ENCODE measurements at places on chromosomes 7 and 10.

- DNase-seq, result no peak
Observed at GRCh38 chr10:119755446-119755845, 29.6 kb downstream of the INPP5F start.

DNA sequence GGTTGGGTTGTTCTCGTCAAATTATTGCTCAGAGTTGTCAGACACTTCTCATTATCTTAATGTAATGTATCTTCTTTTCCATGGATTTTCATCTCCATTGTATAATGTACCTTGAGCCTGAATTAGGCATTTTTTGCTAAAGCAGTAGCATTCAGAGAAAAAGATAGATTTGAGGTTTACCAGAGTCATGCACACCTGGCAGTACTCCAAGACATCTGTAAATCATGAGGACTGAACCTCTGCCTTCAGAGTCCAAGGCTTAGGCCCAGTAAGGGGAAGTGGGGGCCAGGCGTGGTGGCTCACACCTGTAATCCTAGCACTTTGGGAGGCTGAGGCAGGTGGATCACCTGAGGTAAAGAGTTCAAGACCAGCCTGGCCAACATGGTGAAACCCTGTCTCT is 624.3 kb upstream of the MBL2 start:
- DNase-seq, result no peak

- DNase-seq, result no peak
Observed at GRCh38 chr10:132754071-132754470, 31.9 kb downstream of the NKX6-2 start.

- DNase-seq, result no peak
Observed at GRCh38 chr10:51876979-51877378, 177.6 kb upstream of the CSTF2T start.

- no peak for DNase-seq
Observed at GRCh38 chr10:88848499-88848898, 3.1 kb downstream of the ANKRD22 start.

DNA sequence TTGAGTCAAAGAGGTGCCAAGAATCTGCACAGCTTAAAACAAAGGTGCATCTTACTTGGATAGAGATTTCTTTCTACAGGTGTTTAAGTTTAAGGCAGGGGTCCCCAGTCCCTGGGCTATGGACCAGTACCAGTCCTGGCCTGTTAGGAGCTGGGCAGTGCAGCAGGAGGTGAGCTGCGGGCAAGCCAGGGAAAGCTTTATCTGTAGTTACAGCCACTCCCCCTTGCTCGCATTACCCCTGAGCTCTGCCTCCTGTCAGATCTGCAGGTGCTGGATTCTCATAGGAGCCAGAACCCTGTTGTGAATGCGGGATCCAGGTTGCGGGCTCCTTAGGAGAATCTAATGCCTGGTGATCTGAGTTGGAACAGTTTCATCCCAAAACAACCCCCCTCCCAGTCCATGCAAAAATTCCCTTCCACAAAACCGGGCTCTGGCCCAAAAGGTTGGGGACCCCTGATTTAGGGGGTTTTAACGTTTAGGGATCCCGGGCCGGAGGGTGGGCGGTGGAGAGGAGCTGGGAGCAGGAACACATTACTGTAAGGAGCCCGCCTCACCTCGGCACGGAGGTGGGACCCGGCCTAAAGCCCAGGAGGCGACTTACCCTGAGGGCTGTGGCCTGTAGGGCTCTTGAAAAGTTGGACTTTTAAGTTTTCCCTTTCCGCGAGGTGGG is 60.2 kb downstream of the ZNF467 start:
- no peak for DNase-seq

DNA sequence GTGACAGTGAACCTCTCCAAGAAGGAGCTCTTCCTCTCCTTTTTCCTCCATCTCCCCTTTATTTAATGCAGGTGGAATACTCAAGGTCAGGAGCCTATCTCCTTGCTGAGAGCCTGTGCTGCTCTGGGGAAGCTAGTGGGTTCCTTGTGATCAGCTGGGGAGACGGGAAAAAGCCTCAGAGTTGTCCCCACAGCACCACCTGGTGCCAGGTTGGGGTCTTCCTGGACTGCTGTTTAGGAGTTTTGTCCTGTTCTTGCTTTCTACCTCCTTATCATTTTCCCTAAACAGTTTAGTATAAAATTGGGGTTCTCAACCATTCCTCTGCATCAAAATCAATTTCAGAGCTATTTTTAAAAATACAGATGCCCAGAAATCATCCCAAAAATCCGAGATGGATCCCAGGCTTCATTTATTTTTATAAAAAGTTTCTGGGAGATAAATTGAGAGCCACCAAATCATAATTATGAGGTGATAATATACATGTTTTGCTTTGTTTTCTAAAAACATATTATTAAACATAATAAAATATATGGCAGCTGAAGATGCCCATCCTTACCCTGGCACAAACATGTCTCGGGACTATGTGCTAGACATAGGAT is 44.3 kb downstream of the MACC1 start:
- peak; percentile 44 for DNase-seq

DNA sequence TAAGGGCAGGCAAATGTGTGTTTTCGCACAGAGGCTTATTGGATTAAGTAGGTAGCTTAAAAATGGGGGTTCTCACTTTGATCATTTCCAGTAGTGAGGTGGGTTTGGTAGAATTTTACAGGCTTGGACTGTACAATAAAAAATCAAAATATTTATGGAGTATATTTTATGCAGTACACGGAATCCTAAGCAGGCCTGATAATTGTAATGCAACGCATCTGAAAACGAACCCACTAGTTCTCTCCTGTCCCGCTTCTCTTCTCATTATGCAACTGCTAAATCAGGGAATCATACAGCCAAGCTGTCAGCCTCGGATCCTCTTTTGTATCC is 377 bp upstream of the POLR1F start:
- no peak for DNase-seq

DNA sequence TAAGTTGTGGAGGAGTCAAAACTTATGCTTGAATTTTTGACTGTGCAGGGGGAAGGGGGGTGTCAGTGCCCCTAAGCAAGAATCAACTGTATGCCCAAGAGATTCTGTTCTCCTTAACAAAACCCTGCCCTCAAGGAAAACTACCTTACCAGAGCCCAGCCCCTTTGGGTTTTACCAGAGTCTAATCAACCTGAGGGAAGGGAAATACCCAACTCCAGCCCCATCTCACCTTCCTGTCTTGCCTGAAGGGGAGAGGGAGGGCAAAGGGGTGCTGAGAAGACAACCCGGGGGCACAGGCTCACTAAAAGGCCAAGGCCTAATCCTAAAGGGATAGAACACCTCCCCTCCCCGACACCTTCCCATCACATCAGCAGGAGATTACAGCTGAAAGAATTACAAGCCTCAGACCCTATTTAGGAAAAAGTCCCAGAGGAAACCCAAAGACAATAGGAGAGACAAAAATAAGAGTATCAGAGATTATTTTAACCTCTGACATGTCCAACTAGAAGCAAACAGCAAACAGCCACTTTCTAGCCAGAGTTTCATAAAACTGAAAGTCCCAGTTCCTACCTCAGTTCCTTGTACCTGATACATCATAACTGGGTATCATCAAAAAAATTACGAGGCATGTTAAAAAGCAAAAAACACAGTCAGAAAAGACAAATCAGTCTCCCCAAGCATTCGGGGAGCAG is 26.8 kb upstream of the C7orf33 start:
- no peak for DNase-seq

GRCh38 chr10:116109881-116110280 is 163.1 kb downstream of the GFRA1 start:
- no peak for DNase-seq

DNA sequence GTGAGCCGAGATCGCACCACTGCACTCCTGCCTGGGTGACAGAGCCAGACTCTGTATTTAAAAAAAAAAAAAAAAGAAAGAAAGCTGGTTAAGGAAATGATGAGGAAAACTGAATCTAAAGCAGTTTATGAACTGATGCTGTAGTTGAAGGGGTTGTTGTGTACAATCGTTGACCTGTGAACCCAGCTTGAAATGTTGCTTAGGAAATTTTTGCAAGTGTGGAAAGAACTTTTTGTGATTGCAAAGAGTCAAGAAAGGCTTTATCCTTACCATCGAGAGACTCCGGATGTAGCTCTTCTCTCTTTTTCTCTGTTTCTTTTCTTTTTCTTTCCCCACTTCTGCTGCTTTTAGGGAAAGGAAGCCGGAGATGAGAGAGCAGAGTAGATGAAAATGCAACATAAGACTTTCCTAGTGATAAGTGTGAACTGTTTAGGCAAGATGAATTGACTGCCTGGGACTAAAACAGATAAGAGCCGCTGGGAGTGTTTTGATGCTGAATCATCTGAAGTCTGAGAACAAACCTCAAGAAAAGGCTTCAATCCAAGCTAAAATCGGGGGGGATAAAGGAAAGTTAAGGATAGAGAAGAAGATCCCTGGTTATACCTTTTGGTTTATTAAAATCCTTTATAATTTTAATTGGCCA is 69.0 kb downstream of the TAF3 start:
- DNase-seq, result no peak

DNA sequence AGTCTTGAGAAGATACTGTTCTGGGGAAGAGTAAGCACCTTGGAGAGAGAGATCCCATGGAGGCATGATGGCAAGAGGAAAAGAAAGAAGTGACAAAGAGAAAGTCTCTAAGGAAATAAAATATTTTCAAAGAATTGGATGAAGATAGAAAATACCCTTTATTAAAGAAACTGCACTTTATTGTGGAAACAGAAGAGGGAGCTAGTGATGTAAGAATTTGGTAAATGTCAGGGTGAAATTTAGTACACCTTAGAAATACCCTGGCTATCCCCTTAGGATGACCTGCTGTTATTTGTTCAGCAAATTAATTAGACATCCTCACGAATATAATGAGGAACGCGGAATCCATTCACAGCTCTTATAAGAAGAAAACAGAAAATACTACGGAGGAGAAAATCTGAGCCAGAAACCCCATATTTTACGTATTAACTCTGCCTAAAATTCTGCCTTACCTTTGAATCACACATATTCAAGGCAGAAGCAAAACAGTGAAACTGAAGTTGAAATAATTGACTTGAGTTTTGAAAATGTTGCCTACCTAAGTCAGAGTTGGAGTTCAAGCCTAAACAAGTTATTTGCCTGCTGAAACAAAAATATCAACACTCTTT is 90.7 kb downstream of the TFPI2 start:
- no peak for DNase-seq

DNA sequence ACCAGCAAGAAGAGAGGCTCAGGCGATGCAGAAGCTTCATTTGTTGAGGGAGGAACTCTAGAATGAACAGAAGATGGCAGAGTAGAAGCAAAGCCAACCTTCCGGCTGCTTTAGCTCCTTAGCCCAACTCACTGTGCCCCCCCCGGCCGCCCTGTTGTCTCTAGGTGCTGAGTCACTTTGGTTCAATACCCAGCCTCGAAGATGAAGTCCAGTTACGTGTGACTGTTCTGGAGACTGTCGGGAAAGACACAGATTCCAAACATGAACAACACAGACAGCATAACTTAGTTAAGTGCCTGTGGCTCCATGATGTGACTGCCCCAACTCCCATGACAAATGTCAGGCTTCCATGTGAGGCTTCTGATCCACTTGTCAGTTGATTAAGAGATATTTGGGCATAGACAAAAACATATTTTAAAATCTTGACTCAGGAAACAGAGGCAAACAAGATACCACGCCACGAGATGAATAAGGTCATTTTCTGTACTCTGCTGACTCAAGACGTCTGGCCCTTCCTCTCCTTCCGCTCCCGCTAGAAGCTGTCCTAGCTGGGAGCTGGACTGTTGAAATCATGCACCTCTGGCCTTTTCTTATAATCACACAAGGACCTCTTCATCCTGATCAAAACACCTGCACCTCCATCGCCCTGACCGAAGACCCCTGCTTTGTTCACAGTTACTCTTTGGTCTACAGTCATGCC is 199.3 kb downstream of the FRMD4A start:
- no peak for DNase-seq

- no peak for DNase-seq
Observed at GRCh38 chr10:10726101-10726500, 291.6 kb upstream of the CELF2 start.

DNA sequence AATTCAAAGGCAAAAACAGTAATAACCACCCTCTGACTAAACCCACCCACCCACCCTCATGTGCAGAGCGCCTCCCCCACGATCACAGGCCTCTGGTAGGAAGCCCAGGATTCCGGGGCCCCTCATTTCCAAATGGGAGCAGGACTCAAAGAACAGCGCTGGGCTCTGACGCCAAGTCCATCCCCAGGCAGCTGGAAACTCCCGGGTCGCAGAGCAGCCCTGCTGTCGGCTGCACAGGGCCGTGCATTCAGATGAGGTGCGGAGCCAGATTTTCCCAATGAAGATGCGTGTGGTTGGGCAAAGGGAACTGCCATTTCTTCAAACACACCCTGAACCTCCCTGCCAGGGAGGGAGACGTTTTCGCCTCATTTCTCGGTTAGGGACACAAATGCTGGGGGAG is 152.3 kb downstream of the MAD1L1 start:
- no peak for DNase-seq

DNA sequence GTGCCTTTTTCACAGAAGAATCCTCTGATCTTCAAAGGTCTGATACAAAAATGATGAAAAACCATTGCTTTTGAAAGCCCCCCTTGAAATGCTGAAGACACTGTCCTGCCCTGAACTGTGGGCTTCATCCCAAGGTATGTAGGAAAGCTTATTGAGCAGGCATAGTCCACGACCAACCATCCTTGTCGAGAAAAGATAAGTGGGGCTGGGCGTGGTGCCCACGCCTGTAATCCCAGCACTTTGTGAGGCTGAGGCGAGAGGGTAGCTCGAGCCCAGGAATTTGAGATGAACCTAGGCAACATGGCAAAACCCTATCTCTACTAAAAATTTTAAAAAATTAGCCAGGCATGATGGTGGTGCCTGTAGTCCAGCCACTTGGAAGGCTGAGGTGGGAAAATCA is 25.6 kb downstream of the TACR2 start:
- DNase-seq, result no peak

DNA sequence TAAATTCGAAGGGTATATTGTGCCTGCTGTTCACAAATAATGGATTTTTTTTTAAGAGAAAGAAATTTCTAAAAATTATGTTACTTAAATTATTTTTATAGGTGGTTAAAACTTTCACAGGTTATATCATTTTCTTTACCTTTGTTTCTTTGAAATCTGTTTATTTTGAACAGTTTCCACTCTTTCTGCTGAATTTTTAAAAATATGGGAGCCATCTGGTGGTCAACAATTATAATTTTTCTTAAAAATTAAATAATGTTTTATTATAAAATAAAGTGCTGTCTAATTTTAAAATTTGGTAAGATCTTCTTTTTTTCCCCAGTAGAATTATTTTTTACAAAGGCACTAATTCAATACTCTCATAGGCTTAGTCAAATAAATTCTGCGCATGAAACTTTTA is 263.9 kb downstream of the ETV1 start:
- DNase-seq, result no peak

GRCh38 chr7:119270045-119270464 is 1002.9 kb upstream of the KCND2 start:
- DNase-seq, result peak; percentile 75

DNA sequence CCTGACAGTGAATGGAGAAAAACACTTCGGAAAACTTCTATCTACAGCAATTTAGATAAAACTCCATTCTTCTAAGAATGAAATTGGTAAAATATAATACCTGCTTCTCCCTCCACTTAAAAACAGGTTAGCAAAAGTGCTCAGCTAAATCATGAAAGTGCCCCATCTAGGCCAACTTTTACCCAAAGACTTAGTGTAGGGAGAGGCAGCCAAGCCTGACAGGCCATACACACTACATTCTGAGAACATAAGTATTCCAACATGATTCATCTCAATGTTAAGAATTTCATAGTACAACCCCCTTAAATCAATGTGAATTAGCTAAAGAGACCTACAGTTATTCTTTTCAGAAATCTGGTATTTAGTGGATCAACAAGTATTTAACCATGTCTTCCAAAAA is 7.2 kb downstream of the FAM3C start:
- DNase-seq, result no peak

GRCh38 chr7:47290867-47291266 is 291.0 kb downstream of the TNS3 start:
- DNase-seq, result no peak

GRCh38 chr10:110870823-110871297 is 868 bp upstream of the PDCD4 start:
- no peak for DNase-seq
